IPS DF 6.9 (cell line): ENCODE measurements at places on chromosomes 12 and 14.

GRCh38 chr14:69657950-69658355 is 46.6 kb downstream of the SUSD6 start:
- no peak for DNase-seq

DNA sequence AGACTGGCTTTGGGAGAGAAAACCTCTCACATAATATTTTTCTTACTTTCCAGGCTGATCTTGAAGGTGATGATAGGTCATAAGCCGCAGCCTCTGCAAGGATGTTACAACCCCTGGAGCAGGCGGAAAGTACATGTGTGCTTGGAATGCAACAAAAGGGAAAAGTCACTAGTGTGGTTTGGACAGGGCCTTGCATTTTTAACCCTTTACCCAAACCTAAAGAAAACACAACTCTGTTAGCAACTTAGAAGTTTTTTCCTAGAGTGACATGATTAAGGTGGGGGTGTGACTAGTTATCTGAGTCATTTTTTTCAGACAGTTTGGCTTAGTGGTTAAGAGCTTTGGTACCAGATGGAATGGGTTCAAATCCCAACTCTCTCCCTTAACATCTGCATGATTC is 97.0 kb downstream of the TMEM30B start:
- DNase-seq = no peak

DNA sequence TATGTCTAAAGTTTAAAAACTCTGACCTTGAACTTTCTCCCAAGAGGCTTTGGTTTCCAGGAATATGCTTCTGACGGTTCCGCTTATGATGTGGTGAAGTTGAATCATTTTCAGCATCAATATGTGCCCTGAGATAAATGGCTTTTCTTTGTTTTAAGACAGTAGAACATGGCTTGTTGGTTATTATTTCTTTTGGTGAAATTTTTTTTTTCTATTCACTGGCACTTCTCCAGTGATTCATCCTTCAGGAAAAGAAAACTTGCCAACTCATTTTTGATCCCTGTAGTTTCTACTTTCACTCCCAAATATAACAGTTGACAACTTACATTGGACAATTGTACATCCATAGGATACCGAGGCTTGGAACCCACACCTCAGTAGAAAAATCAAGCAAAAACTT is 1301.2 kb upstream of the FLRT2 start:
- no peak for DNase-seq

DNA sequence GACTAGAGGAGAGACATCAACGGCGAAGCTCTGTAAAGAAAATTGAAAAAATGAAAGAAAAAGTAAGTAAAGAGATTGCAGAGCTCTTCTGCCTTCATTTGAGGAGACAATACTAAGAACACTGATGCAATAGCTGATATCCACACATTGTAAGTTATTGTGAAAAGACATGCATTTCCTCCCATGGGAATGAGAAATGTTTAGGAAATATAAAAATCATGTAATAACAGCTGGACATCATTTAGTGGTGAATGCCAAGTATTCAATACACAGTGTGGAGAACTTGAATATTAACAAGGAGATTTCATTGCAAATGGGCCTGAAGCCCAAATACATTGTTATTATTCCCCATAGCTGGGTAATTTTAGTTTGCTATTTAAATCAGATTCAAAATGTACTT is 179.2 kb downstream of the KICS2 start:
- DNase-seq = no peak

GRCh38 chr14:95305145-95305544 is 14.6 kb downstream of the CLMN start:
- no peak for DNase-seq

GRCh38 chr12:100995201-100995600 is 200.6 kb downstream of the ANO4 start:
- DNase-seq = no peak

GRCh38 chr12:112820796-112821195 is 29.2 kb downstream of the RPH3A start:
- DNase-seq = no peak

DNA sequence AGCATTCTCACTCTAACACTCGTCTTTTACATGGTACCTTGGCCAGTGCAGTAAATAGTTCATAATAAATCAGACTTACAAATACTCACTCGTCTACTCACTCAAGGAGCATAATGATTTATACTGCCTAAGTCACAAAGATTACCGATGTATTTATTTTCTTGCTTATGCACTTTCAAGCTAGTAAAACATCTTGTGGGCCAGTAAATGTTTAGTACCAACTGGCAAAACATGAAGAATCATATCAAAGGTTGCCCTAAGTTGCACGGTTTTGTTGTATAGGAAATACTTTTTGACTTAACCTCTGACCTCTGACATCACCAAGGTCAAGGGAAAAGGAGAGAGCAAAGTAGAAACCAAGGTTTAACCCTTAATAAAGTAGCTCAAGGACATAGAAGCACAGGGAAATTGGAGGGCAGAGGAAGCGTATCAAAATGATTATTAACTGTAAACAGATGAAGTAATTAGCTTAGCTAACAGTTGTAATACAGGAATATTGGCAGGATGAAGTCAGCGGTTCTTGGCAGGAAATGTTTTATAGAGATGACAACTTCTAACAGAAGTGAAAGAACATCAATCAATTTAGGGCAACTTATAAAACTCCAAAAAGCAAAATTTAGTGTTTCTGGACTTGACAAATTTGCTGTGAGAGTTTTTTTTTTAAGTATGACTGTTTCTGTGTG is 131.9 kb downstream of the HMGA2 start:
- no peak for DNase-seq

- DNase-seq = no peak
These were observed 4.5 kb upstream of the HDAC7 start for GRCh38 chr12:47824198-47824597.

DNA sequence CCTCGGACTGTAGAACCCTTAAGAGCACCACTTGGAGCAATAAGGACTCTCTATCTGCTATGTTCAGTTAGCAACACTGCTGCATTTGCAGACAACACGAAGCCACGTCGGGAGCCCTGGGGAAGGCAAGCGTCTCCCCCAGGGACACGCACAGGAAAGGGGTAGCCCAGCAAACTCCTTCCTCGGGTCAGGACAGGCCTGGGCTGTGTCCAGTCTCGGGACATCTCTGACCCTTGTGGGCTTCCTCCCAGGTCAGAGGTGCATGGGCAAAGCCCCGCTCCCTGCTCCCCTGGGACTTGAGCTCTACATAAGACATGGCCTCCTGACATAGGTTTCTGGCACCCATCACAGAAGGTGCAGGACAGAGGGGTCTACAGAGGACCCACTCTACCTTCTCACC is 119.5 kb downstream of the PIWIL1 start:
- no peak for DNase-seq

DNA sequence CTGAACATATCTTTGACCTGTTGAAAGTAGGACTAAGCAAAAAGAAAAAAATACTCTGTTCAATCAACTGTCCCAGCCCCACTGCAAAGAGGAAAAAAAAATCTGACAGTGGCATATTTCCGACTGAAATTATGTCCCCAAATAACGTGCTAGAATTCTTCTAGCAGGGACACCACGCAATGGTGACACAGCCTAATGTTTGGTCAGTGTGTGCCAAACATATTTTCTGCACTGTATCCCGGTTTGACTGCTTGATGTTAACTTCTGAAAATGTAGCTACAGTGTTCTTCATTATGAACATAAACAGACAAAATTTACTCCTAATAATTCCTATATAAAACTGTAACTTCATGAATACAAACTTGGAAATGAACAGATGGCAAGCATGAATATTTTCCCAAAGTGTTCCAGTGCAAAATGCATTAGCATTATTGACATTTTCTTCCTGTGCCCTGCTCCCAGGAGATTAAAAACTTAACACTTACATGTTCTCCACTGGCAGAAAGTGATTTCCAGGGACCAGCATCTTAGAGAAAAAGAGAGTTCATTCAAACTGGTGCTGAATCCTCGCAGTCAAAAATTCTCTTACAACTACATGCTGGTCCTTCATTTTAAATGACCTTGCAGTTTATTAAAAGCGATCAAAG is 72.4 kb upstream of the SYT1 start:
- DNase-seq = no peak

DNA sequence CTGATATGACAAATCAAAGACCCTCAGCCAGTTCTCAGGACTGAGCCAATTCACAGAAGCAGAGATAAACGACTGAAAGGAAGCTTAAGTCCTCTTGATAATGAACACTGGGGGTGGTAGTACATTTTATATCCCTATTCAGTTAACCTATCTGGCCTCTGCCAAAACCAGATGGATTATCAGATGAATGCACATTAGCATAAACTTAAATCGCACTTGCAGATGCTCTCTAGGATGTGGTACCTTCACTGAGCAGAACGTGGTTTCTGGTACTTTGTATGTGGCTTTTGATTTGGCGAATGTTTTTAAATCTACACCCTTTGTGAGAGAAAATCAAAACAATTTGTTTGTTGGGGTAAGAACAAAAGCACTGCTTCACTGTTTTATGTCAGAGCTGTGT is 21.1 kb upstream of the TAS2R14 start:
- no peak for DNase-seq

GRCh38 chr12:47758834-47759690 is at the start of gene RAPGEF3:
TSS of gene RAPGEF3 (minus strand) at chr12:47758880. CDS start at chr12:47758556, 324 bp downstream.
- no peak for DNase-seq

GRCh38 chr12:54935235-54935951 is 49.2 kb downstream of the TESPA1 start:
- no peak for DNase-seq

DNA sequence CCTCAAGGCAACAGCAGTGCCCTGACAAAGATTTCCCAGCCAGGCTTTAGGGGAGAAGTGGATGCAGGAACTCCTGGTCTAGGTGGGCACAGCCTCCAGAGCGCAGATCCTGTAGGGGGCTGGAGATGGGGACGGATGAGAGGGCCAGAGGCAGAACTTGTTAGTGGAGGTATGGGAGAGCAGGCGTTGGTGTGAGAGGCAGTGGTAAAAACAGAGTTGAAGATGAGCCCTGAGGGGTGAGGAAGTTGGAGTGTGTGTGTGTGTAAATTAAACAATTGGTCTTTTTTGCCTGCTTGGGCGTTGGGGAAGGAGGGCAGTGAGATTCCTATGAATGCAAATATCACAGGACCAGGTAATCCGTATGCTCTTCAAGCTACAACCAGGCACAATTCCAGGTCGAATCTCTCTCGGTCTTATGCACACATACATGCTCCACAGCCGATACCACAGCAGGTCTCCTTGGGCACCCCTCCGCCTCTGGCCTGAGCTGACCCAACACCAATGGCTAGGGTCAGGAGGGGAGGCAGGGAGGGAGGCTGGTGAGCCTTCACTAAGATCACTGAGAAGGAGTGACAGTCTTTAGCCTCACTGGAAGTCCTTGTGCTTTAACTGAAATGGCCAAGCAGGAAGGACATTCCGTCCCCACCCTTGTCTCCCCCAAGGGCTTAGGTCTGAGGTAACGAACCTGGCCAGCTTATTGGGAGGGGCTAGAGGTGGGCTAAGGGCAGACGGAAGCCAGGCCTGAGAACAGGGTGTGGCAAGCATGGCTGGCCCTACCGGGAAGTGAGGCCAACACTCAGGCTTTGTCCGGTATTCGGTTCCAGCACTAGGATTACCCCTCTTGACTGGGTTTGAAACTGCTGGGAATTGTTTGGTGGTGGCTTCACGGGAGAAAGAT is 1.5 kb upstream of the KRT7 start:
- DNase-seq = no peak

- DNase-seq = no peak
These were observed 16.5 kb downstream of the APPL2 start for GRCh38 chr12:105219261-105220028.

DNA sequence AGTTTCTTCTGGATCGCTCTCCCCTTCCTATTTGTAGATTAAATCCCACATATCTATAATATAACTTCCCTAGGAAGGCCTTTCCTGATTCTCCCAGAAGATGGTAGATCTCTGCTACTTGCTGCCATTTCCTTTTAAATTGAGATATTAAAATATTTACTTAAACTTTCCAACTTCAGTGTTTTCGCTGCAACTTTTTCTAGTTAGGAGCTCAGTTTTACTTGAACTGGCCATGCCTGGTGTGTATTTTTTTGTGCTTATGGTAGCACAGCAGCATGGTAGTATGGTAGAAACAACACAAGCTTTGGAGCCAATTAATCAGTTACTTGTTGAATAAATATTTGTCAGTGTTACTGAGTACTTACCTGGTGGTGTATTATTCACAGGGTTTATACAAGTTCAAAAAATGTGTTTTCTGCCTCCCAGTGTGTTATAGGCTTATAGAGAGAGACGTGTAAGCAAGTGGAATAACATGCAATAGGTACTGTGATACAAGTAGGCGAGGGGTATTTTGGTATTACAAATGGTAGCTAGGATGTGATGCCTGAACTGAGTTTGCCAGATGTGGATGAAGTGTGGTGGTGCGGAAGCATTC is 2.9 kb downstream of the POLR3B start:
- DNase-seq = no peak

- DNase-seq = no peak
These were observed 55.2 kb downstream of the SLC38A4 start for GRCh38 chr12:46770501-46771183.

DNA sequence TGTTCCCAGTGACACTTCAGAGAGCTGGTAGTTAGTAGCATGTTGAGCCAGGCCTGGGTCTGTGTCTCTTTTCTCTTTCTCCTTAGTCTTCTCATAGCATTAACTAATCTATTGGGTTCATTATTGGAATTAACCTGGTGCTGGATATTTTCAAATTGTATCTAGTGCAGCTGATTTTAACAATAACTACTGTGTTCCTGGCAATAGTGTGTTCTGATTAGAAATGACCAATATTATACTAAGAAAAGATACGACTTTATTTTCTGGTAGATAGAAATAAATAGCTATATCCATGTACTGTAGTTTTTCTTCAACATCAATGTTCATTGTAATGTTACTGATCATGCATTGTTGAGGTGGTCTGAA is 3.0 kb downstream of the FOS start:
- no peak for DNase-seq

DNA sequence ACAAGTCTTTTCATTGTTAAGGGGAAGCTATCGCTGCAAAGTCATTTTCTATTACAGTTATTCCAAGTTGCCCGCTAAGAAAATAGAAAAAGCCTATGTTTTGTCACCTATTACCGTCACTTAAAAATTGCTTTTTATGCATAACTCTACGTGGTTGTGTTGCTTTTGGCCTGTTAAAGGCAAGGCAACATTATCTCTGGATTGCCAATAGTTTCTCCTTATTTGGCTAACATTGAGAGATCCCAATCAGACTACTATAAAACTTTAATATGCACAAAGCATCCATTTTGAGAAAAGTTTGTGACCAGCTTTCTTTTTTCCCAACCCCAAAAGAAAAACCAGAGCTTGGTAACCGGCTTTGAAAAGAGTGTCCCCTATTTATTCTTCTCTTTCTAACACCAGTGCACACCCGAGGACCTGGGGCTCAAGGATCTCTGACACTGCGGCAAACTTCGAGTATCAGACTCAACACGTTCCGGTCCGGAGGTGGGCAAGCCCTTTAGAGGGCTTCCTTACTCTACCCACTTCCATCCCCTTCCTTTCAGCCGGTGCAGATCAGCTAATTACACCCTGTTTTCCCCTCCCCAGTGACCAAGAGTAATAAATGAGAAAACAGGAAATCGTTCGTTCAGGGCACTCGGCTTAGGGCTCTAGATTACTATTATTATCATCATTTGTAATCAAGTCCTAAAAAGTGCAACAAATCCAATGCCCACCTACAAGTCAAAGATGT is 1.2 kb downstream of the PPP1R12A start:
- no peak for DNase-seq

- DNase-seq = no peak
These were observed 68.8 kb upstream of the PRIMA1 start for GRCh38 chr14:93857081-93857480.
